ENCODE measurements at places on chromosomes 7 and 10.

DNA sequence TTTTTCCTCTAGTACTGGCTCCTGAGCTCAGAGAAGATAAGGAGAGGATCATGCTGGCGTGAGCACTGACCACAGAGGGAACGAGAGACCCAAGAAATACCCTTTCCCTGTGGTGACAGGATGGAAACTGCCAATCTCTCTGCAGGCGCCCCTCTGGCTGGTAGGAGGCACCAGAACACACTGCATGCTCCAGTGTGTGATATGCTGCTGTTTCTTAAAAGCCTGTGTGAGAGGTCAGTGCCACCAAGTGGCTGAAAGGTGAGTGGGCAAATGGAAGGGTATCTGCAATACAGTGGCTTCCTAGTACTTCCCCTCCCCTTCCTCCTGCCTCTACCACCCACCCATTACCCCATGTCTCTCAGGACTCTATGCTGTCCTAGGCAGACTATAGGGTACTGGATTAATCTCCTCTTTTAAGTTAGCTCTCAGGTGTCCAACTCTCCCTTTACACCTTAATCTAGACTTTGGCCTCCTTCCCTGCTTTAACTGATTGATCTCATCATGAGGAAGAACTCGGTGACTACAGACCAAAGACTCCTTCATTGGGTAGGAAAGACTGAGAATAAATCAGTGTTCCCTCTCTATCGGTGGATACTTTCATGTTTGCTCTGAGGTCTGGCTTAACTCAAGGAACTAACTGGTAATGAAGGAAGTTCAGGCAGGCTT lies 283.6 kb downstream of the ADRA2A start:
- DNase-seq, result peak; percentile 2

DNA sequence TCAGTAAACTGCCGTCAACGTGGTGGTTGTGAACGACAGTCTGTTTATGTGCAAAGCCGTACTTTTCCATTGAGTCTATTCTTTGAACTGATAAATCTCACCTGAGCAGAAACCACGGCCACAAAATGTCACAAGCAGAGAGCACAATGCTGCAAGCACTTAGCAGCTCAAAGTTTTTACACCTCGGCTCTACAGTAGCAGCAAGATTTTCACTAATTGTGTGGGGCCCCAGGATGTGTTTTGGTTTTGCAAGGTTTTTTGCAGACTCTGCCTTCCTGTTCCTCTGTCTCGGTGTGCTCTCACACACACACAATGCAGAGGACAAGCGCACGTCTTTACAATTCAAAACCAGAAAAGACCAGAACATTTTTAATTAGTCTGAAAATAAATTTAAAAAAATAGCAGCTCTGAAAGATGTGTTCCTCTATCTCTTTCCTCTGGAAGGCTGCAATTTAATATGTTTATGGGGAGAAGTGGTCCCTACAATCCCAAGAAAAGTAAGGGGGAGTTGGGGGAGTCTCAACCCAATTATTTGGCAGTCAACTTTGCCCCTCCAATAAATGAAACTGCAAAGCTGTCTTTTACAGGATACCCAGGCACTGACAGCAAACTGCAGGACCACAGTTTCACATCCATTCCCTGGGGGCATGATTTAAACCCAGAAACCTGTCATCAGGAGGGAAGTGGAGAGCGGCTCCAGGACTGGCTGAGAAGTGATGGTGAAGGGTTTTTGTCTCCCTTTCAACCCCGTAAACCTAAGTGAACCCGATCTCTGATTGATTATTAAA lies 73.8 kb upstream of the SFMBT2 start:
- peak; percentile 35 for DNase-seq

DNA sequence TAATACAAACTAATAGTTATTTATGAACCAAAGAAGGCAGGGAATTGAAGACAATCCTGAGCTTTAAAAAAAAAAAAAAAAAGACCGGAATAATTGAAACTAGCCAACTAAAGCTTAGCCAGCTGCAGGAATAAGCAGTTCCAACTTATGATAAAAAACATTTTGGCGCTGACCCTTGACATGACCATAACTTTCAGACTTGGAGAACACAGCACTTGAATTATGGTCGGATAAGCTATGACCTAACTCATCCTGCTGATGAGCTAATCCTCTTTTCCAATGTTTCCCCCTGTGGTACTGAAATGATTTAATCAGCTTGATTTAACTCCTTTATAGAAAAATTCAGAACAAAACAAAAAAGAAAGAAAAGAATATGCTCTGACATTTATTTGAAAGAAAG lies 181.8 kb downstream of the DGKB start:
- no peak for DNase-seq

DNA sequence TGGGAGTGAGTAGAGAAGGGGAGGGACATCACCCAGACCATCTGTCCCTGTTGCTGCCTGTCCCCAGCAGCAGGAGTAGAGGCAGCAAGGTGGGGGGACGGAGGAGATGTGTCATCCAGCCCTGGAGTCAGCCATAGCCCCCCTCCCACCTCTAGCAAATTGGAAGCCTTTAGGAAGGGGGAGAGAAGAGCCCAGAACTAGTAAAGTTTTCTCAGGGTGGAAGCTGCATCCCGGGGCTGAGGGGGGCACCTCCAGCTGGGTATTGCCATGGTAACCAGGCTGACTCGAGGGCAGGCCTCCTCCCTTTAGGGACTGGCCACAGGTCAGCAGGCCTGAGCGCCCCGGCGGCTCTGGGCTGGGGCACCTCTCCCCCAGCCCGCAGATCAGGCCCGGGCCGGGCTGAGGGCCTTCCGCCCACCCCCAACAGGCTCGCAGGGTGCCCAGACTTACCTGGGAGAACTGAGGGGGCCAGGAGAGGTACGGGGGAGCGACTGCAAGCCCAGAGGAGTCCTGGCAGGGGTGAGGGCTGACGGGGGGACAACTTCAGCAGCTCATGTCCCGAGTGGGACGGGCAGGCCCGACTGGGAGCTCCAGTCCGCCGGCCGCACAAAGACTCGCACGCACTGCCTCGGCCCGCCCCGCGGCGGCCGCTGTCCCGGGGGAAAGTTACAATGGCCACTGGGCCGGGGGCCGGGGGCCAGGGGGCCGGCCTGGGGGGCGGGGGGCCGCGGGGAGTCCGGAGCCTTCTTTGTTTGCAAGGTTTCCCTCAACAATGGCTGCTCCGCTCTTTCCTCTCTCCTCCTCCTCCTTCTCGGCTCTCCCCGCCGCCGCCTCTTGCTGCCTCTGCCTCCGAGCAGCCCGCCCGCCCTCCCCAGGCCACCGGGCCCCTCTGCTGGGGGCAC lies 6.0 kb downstream of the LDB1 start:
- no peak for DNase-seq

DNA sequence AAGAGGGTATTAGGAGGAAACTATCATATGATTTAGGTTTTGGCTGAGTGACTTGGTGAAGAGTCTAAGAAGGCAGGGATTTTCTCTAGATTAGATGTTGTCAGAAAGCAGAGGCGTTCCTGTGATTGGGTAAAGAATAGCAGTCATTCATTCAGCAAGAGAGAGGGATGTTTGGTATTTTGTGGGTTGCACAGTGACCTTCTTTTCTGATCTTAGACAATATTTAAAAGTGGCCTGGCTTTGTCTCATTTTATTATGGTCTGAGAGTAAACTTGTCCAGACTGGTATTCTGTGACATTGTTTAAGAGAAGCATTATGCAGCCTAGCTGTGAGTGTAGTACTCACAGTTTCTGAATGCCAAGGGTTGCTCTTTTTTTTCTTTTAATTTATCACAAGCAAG lies 18.5 kb downstream of the HYAL4 start:
- no peak for DNase-seq

DNA sequence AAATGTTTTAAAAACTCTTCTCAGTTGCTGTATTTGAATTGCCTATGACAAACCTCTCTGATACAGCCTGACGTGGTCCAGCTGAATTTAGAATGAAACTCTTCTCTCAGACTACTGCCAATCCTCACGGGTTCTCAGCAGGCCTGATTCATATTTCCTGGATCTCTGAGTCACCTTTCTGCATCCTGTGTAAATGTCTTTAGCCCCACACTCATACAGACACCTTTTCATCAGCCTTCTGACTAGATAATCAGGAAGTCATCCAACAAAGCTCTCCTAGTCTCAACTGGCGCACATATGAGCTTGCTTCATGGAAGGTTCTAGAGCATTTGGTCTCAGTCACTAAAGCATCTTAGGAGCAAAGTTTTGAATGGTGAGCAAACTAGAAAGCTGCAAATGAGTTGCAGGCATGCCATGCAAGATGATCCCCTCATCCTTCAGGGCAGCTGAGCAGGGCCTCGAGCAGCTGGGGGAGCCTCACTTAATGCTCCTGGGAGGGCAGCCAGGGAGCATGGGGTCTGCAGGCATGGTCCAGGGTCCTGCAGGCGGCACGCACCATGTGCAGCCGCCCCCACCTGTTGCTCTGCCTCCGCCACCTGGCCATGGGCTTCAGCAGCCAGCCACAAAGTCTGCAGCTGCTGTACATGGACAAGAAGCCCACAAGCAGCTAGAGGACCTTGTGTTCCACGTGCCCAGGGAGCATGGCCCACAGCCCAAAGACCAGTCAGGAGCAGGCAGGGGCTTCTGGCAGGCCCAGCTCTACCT lies 182.8 kb downstream of the ARHGAP12 start:
- peak; percentile 76 for DNase-seq

- DNase-seq, result no peak
Observed at GRCh38 chr7:106225856-106226255, 58.9 kb downstream of the NAMPT start.

DNA sequence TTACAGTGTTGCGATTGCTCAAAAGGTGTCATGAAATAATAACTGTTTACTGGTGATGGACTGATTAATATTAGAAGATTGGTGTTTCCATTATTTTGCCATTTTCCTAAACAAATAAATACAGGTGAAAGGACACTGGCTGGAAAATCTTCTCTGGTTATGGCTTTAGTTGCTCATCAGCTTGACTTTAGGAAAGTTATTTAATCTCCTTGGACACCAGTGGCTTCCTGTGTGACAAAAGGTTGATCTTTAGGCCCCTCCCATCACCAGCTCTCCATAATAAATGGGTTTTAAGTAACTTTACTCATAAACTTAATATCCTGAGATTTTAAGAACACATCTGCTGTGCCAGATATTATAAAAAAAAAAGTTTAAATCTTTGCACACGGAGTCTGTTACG lies 737 bp downstream of the CABCOCO1 start:
- DNase-seq, result no peak

GRCh38 chr7:51366930-51367613 lies 50.5 kb upstream of the COBL start:
- peak; percentile 4 for DNase-seq

GRCh38 chr10:71028066-71028465 lies 139.7 kb upstream of the PCBD1 start:
- DNase-seq, result no peak

- peak; percentile 33 for DNase-seq
Observed at GRCh38 chr10:112115781-112116385, 67.7 kb downstream of the GPAM start.

GRCh38 chr10:118570591-118570990 lies 24.9 kb downstream of the PRLHR start:
- DNase-seq, result no peak

GRCh38 chr7:139495580-139496125 lies 12.2 kb upstream of the KLRG2 start:
- DNase-seq, result no peak

DNA sequence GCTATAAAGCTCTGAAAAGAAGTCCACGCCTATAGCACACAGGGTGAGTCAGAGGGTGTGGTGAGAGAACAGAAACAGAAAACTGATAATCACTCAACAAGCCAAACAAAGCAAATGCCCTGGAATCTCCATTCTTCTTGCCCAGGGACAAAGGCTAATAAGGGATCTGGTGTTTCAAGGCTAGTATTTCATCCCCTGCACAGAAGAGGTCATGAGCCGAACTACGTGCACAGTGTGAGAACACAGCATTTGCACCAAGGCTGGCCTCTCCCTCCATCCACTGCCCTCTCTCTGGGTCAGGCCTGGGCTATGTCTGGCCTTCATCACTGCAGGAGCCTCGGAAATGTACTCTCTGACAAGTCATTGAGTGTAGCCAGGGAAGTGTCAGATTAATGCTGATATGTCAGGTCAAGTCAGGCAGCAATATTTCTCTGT lies 42.7 kb downstream of the PRR15 start:
- DNase-seq, result no peak

DNA sequence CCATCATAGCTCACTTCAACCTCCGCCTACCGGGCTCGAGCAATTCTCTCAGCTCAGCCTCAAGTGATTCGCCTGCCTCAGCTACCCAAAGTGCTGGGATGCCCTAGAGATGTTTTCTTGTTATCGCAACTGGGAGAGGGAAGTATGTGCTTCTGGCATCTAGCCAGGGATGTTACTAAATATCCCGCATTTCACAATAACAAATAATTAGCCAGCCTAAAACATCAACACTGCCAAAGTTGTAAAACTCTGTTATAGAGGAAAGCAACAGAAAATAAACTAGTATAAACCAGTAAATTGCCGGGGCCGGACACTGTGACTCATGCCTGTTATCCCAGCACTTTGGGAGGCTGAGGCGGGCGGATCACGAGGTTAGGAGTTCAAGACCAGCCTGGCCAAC lies 7.2 kb downstream of the INA start:
- DNase-seq, result no peak

- no peak for DNase-seq
Observed at GRCh38 chr10:70106958-70107791, 25.4 kb downstream of the AIFM2 start.

GRCh38 chr10:48470893-48471805 lies 133.7 kb downstream of the ARHGAP22 start:
- no peak for DNase-seq

- no peak for DNase-seq
Observed at GRCh38 chr7:157423348-157423747, 86.5 kb downstream of the DNAJB6 start.

GRCh38 chr7:89714131-89714530 lies 440.1 kb upstream of the STEAP1 start:
- no peak for DNase-seq
